ENCODE measurements at places on chromosomes 1 and 21.

DNA sequence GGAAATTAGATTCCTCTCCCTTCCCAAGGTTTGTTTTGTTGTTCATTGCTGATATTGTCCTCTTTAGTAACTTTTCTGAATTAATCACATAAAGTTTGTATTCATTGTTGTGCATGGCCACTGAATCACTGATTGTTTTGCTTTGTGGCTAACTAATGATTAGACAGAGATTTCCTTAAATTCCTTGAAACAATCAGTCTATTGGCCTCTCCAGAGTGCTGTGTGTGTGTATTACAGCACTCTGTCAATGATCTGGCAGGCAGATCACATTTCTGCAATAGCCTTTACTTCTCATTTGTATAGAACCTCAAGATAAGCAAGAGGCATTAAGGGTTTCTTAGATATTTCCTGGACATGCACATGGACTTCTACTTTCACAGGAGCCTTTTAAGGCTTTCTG, 78.6 kb downstream of the DUSP10 start:
- DNase-seq, result no peak

GRCh38 chr21:16377857-16378256, 648.1 kb downstream of the USP25 start:
- DNase-seq, result no peak

DNA sequence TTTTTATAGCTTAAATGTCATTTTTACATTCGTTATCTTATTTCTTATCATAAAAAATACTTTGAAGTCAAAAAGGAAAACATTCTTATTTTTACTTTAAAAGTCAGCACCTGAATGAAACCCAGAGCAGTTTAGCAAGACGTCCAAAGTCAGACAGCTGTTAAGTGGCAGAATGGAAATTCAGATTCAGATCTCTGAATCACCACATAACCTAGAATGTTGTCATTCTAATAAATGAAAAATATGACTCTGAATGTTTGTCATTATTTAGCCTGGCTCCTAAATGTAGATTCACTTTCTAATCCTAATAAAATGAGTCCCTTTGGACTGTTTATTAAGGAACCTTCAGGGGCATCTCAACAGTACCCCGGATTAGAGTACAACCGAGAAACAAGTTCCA, 75.2 kb upstream of the RGS7 start:
- DNase-seq, result no peak

DNA sequence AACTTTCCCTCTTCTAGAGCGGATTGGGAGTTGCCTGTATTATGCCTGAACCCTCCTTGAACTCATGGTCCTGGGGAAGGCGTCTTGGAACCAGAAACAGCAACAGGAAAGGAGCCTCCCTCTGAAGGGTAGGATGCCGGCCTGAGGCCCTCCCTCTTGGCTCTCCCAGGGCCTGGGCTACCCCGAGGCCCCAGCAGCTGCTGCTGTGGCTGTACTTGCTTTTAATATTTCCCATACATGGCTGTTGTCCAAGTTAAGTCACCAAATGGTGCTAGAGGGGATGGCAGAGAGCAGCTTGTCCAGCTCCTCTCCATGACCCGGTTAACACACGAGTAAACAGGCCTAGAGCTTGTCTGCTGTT, 10.5 kb downstream of the CHRNB2 start:
- DNase-seq, result no peak

DNA sequence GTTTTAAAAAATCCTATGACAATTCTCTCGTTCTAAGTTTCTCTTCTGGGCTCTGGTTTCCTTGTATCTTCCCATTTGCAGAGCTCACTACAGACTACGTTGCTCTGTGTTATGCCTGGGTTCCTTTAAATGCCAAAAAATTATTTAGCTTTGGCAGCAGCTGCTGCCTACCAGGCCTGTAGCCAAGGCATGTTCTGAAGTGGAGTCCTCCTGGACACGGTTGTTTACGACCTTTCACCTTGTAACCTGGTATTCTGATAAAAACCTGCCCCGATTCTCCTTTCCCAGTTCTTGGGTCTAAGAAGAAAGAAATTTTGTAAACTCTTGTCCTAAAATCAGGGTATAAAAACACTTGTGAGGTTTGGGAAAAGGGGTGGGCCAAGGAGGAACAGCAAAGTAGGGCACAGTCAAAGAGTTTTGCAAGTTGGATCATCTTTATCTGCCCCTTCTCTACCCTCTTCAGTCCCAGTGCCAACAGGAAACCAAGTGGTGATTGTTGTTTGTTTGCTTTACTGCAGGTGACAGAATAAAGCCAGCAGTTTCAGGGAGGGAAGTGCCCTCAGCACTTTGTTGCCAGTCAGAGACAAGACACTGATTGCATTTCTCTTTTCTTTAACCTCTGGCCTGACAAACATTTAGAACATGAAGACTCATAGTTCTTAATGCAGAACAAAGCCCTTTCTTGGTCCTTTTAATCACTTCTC, 3.1 kb upstream of the TXNIP start:
- DNase-seq, result peak; percentile 69

DNA sequence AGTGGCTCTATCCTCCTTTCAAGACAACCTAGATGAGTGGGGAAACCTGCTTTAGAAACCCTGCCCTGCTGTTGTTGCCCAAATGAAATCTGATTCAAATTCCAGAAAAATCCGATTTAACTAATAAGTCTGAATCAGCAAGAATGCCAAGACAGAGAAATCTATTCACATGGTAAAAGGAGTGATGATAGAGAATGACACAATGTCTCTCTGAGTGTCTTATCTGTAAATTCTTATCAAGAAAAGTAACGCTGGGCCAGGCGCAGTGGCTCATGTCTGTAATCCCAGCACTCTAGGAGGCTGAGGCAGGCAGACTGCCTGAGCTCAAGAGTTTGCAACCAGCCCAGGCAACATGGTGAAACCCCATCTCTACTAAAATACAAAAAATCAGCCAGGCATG, 13.7 kb upstream of the GUCA2A start:
- DNase-seq, result no peak

GRCh38 chr1:99943223-99943794, 26.5 kb upstream of the SLC35A3 start:
- peak; percentile 95 for DNase-seq

GRCh38 chr1:28822799-28823198, 10.8 kb downstream of the OPRD1 start:
- no peak for DNase-seq

- DNase-seq, result no peak
Observed at GRCh38 chr21:14918527-14918926, 146.3 kb downstream of the NRIP1 start.

DNA sequence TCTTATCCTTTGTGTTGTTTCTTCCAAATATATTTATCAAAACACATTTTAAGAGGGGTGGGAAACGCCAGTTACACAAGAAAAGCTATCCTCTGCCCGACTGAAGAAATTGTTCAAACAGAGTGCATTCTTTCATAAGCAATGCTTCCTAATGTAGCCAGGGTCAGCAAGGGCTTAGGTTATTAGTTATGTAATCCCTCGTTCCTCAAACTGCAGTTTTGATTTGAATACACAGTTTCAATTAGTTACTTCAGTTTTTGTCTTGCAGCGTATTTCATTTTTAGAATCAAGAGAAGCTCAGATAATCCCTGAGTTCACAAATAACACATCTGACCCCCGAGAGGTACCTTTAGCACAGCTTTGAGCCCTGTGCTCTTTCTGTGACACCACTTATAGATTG, 141.7 kb upstream of the NRIP1 start:
- no peak for DNase-seq

DNA sequence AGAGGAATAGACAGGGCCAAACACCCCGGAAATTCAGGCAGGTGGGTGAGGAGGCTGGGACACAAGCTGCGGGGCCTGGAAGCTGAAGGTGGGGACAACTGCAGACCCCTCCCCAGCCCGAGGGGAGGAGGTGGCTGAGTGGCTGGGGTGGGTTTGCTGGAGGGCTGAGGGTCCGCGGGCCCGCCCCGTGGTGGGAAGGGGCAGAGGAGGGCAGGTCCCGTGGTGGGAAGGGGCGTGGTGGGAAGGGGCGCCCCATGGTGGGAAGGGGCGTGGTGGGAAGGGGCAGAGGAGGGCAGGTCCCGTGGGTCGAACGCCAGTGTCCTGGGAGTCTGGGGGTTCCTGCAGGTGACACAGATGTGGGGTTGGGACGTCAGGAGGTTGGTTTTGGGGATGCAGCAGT, 24.3 kb upstream of the TTLL10 start:
- no peak for DNase-seq

DNA sequence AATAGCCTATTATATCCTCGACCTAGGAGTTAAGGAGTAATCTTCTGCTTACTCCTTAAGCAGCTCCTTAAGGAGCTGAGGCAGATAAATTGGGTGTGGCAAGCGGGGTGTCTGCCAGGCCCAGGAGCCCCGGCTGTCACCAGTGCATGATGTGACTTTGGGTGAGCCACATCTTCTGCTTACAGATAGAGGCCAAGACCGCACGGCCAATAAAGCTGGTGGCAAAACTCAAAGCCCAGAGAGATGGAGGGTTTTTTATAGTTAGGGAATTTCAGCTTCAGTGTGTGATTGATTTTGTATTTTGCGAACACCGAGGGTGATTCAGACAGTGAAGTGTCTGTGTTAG, 9.8 kb downstream of the MX2 start:
- DNase-seq, result no peak

DNA sequence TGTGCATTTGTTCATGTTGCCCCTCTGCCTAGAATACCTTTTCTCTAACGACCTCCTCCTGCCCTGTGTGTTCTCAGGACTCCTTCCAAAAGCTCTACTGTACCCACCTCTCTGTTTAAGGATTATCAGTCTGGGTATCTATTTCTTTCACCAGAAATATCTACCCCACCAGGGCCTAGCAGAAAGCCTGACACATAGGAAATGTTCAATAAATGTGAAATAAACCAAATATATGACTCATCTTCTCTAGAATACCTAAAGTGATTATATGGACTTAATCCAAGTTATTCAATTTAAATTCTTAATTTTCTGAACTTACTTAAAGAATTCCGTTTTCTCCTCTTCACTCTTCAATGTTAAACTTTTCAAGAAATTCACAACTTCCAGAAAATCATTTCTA, 27.1 kb downstream of the SCYL3 start:
- no peak for DNase-seq

DNA sequence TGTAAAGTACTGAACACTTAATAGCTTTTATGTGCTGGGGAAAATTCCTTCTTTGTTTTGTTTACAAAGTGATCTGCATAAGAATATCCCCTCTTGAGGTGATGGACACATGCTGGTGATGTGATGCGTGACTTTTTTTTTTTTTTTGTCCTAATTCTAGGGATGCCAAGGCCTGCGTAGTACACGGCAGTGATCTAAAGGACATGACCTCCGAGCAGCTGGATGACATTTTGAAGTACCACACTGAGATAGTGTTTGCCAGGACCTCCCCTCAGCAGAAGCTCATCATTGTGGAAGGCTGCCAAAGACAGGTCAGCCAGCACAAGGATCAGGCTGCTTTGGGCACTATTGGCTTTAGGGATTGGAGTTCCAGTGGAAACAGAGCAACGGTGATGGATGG, 24.7 kb downstream of the ATP1A1 start:
- DNase-seq, result no peak

- no peak for DNase-seq
Observed at GRCh38 chr1:113887402-113888175, at the start of gene BCL2L15. Gene BCL2L15 (minus strand): TSS chr1:113887581. CDS start chr1:113887375, 206 bp downstream.

GRCh38 chr1:94755675-94756074, 64.5 kb upstream of the SLC44A3 start:
- DNase-seq, result no peak

- no peak for DNase-seq
Observed at GRCh38 chr1:4836574-4836973, 182.2 kb downstream of the AJAP1 start.

DNA sequence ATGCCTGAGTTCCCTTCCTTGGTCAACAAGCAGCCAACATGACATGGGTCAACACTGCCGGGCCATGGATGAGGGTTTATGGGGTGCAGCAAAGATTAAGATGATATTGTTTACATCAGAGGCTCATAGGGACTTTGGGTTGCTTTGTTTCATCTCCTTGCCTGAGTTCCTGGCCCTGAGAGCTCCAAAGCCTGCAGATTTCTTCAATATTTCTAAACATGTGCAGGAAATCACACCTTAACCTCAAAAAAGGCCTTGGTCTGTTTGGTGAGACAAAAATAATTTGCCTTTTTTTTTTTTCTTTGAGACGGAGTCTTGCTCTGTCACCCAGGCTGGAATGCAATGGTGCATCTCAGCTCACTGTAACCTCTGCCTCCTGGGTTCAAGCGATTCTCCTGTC, 876 bp downstream of the SLAMF8 start:
- no peak for DNase-seq

DNA sequence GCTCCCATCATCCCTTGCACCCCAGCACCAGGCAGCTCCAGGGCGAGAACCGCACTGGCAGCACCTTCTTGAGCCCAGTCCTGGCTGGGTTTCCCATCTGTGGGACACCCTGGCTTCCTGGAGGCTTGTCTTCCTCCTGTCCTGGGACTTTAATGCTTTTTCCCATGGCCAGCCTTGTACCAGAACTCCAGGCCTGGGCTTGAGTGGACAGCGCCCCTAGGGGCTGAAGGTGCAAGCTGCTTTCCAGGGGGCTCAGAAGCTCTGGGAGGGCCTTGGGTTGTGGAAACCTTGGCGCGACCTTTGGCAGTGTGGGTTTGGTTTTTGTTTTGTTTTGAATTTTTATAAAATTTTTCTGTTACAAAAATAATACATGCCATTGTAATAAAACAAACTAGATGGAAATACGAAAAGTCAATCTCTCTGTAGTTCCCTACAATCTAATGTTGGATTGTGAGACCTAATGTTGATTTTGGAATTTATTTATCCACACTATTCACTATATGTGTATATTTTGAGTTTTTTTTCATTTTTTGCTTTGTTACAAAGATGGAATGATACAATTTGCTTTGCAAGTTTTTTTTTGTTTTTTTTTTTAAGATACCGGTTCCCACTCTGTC, 33.8 kb upstream of the RPL11 start:
- DNase-seq, result peak; percentile 24

DNA sequence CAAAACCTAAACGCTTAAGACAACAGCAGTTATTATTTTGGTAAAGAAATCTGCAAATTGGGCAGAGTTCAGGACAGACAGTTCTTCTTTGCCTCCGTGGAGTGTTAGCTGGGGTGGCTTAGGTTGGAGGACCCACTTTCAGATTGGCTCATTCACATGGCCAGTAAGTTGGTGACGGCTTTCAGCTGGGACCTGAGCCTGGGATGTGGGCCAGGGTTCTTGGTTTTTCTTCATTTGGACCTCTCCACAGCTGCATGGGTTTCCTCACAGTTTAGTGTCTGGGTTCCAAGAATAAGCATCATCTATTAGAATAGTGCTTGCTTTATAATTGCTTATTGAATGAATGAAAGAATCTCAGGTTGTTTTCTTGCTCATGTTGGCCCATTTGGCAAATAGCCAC, 72.2 kb downstream of the ATF6 start:
- DNase-seq, result no peak

DNA sequence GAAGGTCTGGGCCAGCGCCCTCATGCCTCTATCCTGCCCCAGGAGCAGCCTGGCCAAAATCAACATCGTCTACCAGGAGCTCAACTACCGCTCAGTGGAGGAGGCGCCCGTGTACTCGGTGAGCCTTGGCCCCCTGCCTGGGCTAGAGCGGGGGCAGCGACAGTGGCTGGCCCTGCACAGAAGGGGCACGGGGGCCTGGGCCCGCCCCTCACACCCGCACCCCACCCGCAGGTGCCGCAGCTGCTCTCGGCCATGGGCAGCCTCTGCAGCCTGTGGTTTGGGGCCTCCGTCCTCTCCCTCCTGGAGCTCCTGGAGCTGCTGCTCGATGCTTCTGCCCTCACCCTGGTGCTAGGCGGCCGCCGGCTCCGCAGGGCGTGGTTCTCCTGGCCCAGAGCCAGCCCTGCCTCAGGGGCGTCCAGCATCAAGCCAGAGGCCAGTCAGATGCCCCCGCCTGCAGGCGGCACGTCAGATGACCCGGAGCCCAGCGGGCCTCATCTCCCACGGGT, 10.8 kb downstream of the SCNN1D start:
- peak; percentile 27 for DNase-seq

- no peak for DNase-seq
Observed at GRCh38 chr1:26541816-26542711, 12.5 kb downstream of the RPS6KA1 start.

GRCh38 chr1:70146488-70146887, 58.9 kb downstream of the LRRC40 start:
- no peak for DNase-seq

Measured in NCI-H1105 (cell line).